ENCODE measurements at places on chromosomes 5 and 9.

DNA sequence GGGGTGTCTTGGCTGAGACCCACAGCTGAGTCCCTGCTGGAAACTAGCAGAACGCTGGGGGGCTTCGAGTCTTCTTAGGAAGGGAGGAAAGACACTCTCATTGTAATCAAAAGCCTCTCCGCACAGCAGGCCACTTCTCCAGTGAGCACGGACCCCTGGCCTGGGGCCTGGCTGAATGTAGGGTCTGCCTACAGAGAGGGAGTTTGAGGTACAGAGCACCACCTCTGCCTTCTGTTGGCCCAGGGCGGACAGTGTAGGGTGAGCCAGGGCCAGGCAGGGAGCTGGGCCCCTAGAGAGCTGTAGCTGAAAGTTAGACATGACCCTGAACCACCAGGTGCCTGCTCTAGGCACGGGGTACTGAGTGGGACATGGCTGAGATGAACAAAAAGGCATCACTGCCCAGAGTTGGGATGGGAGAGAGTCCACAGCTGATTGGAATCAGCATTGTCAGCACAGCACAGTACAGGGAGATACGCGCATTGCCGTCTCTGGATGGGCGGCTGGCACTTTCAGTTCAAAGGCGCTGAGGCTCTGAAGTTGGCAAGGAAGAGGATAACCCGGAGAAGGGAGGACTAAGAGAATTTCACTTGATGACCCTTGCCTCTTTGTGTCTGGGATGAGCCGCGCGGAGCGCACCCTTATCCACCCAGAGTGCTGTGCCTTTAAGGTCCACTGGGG is 363 bp upstream of the SLC25A48 start:
- DNase-seq, result no peak

- peak; percentile 43 for DNase-seq
Observed at GRCh38 chr5:65364907-65365306, 116.8 kb downstream of the ADAMTS6 start.

- no peak for DNase-seq
Observed at GRCh38 chr5:73687357-73687756, 61.4 kb downstream of the ARHGEF28 start.

DNA sequence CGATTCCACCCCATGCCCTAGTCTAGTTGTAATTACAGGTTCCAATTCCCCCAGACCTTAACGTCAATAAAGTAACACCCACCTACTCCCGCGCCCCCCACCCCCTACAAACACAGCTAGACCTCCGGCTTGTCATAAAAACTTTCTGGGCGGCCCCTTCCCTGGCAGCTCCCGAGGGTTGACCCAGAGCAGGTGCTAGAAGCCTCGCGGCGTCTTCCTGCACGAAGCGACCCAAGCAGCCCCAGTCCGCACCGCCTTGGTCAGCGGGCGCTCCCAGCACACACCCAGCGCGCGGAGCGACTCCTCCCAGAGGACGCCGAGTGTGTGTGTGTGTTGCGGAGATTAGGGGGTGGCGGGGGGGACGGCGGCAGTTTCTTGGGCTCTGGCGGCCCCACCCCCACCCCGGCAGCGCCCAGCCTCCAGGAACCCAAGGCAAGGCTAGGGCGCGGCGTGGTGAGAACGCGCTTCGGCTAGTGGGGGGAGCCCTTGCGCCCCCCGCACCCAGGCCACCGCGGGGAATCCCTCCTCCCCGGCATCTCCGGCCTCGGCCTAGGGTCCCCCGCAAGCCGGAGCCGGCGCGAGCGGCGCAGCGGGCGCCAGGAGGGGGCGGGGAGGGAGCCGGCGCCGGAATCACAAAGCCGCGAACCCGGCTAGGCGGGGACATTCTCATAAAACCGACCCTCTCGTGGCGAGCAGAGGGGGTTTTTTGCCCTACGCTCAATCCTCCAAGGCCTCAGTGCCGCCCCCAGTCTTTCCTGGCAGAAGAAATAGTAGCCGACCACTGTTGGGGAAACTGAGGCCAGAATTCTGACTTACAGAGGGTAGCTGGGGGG is 2.2 kb downstream of the PCDH1 start:
- DNase-seq, result no peak

DNA sequence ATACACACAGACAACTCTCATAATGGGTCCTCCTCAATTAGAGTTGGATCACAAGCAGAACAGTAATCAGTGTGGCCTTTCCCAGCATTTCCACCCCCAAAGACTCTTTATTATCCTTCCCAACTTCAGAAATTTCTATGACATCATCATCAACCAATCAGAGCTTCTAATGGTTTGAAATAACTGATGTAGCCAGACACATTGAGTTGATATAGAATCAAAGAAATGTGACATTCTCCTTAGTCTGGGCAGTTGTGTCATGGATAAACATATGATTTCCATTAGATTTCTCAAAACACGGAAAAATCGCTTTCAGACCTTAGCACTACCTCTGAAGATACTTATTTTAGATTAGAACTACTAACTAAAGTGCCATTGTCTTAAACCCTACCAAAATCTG is 75.7 kb upstream of the NFIB start:
- no peak for DNase-seq

Data from COR-L47 (cell line).